ENCODE measurements at places on chromosomes 3 and 15.

GRCh38 chr15:71480556-71480955 is 329.8 kb upstream of the NR2E3 start:
- DNase-seq = no peak

DNA sequence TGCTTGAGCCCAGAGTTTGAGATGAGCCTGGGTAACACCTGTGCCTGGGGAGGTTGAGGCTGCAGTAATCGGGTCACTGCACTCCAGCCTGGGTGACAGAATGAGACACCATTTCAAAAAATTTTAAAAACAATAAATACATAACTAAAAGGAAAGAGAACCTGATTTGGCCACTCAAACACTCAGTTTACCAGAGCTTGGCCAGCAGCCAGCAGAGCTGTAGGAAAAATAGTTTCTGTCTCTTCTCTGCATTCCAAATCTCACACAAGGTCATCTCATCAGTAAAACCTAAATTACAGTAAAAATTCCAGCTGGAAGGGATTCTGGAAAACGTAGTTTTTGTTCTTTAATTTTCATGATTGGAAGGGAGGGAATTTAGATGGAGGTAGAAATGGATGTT is 7.8 kb upstream of the PPM1L start:
- DNase-seq = no peak

DNA sequence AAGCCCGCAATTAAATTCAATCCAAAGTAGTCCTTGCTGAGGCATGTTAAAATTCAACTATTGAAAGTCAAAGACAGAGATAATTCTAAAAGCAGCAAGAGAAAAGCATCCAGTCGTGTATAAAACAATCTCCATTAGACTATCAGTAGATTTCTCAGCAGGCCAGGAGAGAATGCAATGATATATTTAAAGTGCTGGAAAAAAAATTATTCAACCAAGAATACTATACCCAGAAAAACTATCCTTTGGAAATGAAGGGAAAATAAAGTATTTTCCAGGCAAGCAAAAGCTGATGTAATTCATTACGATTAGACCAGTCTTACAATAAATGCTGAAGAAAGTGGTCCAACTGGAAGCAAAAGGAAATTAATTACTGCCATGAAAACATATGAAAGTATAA is 113.5 kb downstream of the TRIM42 start:
- no peak for DNase-seq

DNA sequence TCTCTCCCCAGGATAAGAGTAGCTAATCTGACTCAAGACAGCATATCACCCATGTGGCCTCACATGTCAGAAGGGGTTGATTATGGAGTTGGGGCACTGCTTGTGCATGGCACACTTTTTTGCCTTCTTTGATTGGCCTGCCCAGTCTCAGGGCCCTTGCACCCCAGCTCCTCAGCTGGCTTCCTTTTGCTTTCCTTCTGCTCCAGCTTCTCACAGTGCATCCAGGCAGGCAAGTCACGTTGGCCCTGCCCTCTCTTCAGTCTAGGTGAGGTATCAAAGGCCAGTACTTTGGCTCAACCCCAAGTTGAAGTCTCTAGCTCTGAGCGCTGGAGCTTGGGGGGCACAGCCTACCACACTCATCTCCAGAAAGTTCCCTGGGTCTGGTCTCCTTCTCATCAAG is 42.2 kb downstream of the NGRN start:
- no peak for DNase-seq

DNA sequence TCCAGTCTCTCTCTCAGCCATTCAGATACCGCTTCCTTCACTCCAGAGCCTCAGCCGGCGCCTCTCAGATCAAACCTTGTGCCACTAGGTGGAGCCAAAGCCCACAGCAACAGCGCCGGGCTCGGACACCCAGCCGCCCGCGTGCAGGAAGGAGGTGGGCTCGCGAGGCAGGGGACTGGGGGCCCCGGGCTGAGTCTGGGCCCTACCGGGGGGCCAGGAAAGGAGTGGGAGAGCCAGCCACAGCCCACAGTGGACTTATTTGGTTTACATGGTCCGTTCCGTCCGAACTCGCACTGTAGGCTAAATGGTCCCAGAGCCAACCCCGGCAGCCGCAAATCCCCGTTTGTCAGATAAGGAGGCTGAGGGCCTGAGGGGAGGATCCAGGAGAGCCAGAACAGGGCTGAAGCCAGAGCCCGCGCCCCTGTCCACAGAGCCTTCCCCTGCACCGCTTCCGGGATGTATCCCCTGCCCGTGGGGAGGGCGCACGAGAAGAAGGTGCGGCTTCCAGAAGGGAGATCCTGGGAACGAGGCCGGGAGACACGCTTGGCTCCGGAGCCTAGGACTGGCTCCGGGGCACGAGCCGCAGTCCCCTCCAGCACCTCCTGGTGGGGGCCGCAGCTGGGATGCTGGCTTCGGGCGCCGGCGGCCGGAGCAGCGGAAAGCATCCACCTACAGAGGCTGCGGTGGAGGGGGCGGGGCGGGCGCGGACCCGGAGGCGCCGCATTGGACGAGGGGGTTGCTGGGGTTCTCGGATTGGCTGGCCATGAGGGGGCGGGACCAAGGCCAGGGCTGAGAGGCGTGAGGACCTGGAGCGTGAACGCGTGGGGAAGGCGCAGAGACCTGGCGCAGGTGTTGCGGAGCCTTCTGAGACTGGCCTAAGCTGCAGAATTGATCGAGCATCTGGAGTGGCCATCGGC is 6.5 kb upstream of the CYP11A1 start:
- DNase-seq = peak; percentile 93

All from stimulated activated CD8-positive, alpha-beta memory T cell treated with anti-CD3 and anti-CD28 coated beads, Interleukin-15, amount 100 ng/mL, for 4 hours (primary cell).